ENCODE measurements at places on chromosomes 11 and 22.

GRCh38 chr11:121389651-121390050 lies 62.5 kb upstream of the SORL1 start:
- no peak for DNase-seq

GRCh38 chr11:33387996-33388395 lies 130.8 kb downstream of the HIPK3 start:
- no peak for DNase-seq

DNA sequence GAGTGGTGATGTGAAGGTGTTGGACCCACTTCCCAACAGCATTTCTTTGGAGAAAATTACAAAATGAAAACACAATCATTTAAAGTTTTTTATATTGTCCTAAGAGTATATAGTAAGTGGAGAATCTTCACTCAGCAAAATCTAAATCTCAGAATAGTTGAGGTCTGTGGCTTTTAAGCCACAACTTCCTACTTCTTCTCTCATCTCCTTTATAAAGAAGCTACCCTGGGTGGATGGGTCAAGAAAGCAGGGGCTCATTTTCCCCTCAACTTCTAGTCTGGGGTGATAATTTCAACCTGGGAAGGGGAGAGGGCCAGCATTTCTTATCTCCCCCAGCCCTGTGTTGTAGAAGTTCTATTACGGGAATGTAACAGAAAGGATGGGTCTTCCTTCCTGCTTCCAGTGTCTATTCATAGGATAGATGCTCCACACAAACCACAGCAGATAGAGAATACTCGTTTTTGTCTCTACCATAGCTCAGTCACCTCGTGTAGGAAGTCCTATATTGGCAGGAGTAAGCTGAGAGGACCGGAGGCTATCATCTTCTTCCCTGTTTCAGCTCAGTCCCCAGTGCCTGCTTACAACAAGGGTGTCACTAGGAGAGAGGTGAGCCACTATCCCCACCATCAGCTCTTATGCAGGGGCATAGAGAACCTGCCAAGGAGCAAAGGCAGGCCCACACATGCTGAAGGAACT lies 341.5 kb downstream of the CASP12 start:
- no peak for DNase-seq

DNA sequence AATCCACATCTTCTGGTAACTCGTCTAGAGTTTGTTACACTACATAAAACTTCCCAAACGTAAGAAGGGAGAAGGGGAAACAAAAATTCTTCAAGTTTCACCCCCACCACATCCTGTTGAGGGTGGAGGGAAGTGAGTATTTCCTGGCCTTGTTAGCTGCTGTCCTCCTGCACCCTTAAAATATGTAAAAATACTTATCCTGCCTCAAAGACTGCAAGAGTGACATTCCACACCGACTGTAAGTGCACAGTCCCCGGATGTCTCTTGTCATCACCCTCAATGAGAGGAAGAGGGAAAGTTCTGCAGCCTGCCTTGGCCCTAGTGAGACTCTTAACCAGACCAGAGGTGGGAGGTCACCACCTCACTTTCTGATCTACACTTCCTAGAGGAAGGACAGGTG lies 3.3 kb downstream of the TMEM121B start:
- no peak for DNase-seq

DNA sequence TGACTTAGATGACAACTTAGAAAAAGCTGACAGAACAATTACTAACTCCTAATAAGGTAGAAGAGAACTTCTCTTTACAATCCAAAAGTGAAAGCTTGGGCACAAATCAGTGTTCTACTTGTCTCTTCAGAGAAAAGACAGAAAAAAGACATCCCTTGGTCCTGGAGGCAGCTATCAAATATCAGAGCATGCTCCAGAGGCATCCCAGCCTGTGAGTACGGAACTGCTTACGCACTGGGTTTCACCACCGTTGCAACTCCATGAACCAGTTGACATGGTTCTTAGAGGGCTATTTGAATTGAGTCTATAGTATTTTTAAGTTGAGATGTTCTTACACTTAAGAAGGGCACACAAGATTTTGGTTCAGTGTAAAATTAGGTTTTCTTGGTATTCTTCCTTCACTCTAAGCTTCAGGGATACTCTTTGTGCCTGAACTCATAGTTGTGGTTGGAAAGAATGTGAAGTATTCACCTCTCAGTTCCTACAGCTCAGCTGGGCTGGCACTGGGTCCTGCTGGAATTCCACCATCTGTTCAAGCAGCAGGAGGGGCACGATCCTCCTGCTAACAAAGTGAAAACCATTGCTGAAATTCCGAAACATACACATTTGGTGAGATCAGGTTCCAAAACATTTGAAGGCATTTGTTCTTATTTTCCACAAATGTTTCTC lies 6.3 kb downstream of the AKIP1 start:
- no peak for DNase-seq

- no peak for DNase-seq
These were observed 125.0 kb downstream of the RAB38 start for GRCh38 chr11:88050247-88050646.

DNA sequence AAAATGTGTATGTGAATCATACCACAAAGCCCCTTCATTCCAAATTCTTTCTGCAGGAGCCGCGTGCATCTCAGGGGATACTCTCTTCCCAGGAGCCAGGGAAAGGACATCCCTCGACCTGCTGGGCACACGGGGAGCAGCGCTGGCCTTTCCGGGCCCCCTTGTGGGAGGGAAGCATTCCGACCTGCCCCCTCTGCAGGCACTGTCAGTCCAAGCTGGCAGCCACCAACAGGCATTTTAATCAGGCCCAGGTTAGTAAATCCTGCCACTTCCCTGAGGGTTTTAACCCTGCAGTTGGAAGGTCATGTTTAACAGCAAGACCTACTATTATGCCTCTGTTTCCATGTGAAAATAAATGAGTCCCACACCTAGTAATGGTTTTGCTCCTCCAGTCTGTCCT lies 391.5 kb downstream of the SHANK2 start:
- DNase-seq, result no peak

GRCh38 chr11:40921246-40921645 lies 538.2 kb downstream of the LRRC4C start:
- no peak for DNase-seq

GRCh38 chr11:128802358-128802981 lies 64.6 kb downstream of the KCNJ1 start:
- no peak for DNase-seq

- no peak for DNase-seq
These were observed 3.3 kb downstream of the PLEKHA7 start for GRCh38 chr11:17010851-17011420.

DNA sequence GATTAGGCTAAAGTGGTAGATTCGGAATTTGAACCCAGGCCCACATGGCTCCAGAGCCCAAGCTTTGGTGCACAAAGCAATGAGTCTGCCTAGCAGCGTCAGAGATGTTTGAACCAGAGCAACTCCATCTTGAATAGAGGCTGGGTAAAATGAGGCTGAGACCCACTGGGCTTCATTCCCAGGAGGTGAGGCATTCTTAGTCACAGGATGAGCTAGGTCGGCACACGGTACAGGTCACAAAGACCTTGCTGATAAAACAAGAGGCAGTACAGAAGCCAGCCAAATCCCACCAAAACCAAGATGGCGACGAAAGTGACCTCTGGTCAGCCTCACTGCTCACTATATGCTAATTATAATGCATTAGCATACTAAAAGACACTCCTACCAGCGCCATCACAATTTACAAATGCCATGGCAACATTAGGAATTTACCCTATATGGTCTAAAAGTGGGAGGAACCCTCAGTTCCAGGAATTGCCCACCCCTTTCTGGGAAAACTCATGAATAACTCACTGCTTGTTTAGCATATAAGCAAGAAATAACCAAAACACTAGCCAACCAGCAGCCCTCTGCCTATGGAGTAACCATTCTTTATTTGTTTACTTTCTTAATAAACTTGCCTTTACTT lies 40.3 kb upstream of the DAGLA start:
- no peak for DNase-seq

- no peak for DNase-seq
These were observed 2.0 kb downstream of the PLXNB2 start for GRCh38 chr22:50305393-50305922.

- DNase-seq, result no peak
These were observed 501.3 kb upstream of the TENM4 start for GRCh38 chr11:79942090-79942489.

- no peak for DNase-seq
These were observed 801.4 kb downstream of the FAM181B start for GRCh38 chr11:81932303-81932702.

DNA sequence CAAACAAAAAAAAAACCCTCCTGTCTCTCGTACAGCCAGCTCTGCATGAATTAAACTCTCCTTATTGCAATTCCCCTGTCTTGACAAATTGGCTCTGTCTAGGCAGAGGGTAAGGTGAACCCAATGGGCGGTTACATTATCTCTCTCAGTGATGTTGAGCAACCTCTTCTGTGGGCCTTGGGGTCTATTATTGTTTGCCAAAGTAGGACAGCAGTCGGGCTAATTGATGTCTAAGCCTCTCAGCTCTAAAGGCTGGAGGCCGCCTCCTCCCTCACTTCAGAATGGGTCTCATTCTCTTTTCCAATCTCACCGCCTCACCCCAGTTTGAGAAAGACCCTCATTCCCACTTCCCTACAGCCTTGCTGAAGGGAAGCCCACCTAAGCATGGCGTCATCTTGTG lies 1.3 kb upstream of the SLC25A45 start:
- DNase-seq, result no peak

DNA sequence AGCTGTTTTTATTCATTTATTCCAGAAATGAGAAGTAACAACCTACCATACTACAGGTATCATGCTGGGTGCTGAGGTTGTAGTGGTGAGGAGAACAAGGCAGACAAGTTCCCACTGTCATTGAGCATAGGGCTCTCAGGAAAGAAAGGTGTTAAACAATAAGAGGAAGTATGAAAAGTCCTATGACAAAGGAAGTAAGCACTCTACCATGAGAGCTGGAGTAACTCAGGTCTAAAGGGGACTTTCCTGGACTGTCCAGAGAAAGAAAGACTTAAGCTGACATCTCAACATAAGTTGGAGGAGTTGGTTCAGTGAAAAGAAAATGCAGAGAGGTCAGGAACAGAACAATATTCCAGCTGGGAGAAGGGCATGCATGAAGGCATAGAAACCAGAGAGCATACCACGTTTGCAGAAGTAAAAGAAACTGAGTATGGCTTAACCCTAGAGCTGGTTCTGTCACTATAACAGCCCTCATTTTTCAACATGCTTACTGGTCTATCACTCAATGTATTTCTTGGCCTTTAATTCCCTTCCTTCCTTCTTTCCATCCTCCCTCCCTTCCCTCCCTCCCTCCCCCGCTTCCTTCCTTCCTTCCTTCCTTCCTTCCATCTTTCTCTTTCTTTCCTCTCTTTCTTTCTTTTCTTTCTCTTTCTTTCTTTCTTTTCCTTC lies 137.8 kb upstream of the BDNF start:
- no peak for DNase-seq

- DNase-seq, result peak; percentile 82
These were observed 669 bp downstream of the CDC42EP2 start for GRCh38 chr11:65315204-65315865.

- no peak for DNase-seq
These were observed 27.5 kb upstream of the CABP7 start for GRCh38 chr22:29692327-29692640.

DNA sequence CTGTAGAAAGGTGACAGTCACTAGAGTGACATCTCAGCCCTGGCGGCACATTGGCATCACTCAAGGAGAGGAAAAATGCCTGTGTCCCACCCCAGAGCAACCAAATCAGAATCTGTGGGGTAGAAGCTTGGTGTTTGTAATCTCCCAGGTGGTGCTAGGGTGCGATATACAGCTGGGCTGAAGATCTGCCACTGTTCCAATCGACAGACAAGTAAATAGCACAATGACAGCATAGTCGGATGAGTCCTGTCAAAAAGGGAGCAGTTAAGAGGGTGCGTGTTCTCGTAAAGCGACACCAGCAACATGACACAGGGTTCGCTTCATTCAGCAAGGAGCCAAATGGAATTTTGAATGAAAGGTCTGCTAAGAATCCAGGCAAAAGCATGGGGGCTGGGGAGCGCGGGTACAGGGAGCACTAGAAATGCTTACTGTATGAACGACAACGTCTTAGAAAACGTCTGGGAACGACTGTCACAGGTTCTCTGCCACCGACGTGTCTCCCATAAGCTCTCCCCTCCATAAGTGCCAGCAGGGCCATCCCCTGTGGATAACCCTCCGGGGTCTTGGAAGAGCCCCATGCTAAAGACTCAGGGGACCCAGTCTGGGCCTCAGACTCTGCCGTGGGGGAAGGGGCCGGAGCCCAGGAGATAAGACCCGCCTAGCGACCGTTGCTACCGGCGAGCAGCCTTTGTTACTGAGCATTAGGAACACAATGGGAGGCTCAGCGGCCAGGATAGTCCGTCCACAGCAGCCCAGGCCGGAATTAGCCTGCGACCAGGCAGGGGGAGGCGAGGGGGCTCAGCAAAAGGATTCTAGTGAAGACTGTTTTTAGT lies 20.8 kb downstream of the ADA2 start:
- DNase-seq, result no peak

DNA sequence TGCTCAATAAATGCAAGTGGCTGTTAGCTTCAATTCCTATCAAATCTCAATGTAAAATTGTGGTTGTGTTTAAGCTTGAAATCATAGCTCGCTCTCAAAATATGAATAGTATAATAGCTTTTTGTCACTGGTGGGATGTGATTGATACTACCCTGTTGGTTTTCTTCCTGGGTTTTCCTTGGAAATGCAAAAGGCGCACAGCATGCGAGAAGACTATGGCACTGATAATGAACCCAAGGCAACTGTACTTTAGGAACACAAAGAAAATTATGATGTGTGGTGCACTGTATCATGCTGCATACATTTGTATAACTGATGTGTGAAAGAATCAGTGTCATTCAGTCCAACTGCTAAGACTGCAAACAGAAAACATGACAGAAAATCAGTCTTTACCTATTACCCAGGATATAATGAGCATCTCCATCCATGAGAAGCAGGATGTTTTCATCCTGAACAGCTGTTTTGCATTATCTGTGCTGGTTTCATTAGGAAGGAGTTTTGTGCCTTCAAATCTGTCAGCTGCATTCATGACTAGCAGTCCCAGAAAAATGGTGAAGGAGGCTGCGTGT lies 101.2 kb downstream of the TRPC6 start:
- DNase-seq, result no peak

DNA sequence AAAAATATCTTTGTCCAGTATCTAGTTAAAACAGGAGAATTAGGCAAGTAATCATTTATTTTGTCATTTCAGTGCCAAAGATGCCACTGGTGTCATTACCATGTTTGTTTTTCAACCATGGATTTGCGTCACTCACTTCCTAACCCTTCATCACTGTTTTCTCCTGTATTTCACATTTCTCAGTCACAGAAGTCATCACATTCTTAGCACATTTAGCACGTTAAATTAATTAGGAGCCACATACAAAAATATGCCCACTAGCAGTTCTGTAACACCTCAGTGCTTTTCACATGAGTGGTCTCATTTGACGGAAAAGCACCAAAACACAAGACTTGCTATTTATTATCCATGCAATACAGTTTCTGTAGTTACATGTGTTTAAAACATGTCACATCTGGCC lies 546.0 kb downstream of the METTL15 start:
- DNase-seq, result no peak

DNA sequence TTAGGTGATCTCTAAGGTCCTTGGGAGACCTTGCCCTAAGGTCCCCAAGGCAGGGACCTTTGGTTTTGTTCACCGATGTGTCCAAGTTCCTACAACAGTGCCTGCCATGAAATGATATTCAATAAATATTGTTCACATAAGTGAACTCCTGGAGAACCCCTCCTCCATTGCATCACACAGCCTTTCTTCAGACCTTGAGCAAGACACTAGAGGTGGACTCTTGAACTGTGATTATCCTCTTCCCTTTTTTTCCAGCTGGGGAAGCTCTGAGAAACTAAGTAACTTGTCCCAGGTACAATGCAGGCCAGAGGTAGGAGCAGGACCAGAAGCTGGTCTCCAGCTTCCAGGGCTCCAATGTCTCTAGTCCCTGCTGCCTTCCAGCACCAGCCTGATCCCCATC lies 76.6 kb upstream of the LMO1 start:
- DNase-seq, result no peak

GRCh38 chr11:113847111-113847510 lies 28.3 kb downstream of the USP28 start:
- DNase-seq, result no peak
